ENCODE measurements at places on chromosomes 7 and 10.

DNA sequence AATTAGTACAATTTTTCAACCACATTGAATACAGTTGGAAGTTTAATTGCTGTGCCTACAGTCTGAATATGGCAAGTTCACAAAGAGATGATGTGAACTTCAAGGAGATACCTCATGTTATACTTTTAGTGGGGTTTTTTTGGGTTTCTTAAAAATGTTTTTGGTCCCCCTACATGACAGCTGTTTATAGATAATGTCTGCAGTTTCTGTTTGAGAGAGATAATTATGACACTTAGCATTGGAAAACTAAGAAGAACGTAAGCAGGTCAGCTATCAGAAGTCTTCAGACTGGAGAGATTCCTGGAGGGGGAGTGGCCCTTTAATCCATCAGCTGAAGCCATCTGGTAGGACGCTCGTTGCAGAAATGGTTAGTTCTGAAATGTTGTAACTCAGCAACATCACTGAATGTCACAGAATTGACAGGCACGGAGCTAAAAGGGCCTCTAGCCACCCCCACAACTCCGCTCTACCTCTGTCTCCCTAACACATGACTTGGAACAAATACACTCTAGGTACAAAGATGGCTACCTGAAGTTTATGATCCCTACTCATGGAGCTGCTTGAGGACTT is 29.0 kb downstream of the TIMM23 start:
- DNase-seq: peak; percentile 41

GRCh38 chr7:81811956-81812865 is 42.4 kb upstream of the HGF start:
- DNase-seq: no peak

DNA sequence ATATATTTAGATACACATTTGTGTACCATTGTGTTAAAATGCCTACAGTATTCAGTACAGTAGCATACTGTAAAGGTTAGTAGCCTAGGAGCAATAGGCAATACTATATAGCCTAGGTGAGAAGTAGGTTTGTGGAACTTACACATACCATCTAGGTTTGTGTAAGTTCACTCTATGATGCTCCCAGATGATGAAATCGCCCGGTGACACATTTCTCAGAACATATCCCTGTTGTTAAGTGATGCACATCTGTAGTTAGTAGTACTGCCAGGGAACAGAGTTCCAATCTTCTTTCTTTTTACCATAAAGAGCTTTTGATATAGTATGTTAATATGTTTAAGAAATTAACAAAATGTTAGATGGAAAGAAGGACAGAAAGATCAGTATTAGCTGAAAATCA is 138.2 kb downstream of the SNX13 start:
- no peak for DNase-seq

DNA sequence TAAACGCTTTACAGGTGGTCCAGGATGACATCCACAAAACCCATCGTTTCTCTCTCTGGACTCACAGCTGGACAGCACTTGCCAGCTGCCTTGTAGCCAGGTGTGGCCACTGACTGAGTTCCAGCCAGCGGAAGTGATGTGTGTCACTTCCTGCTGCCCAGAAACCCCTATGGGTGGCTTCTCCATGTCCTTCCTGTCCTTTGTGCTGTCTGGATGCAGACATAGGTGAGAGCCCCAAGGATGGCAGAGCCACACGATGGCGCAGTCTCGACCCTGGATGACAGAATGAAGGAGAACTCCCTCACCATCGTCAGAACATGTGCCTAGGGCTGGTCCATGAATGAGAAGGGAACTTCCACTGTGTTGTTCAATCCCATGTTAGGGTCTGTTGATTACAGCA is 22.1 kb downstream of the NMT2 start:
- DNase-seq: no peak

GRCh38 chr10:119131512-119132240 is 27.8 kb downstream of the DENND10 start:
- DNase-seq: no peak

DNA sequence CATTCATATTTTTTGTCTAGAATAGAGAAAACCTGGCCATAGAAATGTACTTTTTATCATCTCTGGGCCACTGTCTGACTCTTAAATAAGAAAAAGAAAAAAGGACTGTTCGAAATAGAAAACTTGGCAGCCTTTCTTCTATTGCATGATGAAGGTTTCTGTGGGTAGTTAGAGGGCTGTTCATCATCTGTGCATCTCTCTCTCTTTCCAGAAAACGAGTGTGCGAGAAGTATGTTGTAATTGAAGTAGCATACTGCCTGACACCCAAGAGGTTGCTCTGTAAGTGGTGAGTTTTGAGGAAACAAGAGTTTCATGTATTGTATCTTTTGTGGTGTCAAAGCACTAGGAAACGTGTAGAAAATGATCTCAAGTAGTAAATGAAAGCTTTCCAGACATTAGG is 343.2 kb upstream of the TMEM229A start:
- no peak for DNase-seq

GRCh38 chr10:124686707-124687376 is 57.3 kb downstream of the FAM53B start:
- no peak for DNase-seq

DNA sequence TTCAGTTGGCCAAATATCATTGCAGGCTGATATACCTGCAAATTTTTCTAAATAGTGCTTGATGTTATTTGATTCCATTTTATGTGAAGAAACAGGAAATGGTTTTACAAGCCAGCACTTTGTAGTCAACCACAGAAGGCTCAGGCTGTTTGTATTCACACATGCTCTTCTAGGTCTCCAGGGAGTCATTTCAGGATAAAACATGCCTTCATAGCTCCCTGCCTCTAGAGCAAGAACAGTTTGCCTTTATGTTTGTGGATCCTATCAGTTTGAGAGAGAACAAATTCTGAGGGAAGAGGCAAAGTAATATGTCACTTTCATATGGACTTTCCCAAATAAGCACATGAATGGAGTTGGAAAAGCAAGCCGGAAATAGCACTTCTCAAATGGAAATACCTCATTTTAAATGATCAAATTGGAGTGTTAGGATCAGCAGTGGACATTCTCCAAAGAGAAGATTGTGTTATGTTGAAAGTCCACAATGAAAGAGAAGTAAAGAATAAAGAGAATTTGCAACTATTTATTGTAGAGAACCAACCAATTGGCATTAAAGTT is 277.6 kb downstream of the KCND2 start:
- no peak for DNase-seq

GRCh38 chr7:73770860-73771670 is 995 bp upstream of the CLDN3 start:
- no peak for DNase-seq

- DNase-seq: no peak
Observed at GRCh38 chr7:17041324-17041723, 159.5 kb upstream of the AGR3 start.

DNA sequence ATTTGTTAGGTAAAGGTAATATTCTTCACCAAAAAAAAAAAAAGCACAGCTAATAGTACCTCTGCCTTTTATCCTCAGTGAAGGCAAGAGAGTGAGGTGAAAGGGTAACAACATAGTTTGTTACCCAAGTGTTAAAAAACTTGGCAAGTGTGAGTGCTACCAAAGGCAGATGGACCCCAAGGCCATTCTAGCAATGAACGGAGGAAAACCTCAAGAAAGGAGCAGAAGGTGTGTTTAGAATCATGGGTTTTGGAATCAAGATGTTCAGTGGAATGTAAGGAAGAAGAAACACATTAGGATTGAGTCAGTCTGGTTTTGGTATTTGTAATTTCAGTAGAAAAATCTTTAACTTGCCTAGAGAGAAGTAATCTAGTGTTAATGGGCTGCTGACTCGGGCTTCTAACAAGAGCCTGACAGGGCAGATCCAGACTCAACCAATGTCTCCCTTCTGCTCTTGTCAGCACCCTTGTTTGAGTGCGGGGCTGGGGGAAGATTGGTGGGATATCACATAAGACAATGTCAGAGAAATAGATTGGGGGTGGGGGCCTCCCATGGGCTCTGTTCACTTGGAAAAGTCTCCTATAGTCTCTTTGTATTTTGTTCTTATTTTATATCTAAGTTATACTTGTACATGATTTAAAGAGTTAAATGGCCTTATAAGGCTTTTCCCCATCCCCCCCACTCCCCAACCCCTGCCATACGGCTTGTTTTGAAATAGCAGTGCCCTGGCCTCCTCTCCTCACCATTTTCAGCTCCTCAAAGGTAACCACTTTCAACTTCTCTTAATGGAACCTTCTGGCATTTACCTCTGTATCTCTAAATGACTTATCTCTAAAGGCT is 44.4 kb downstream of the SCD start:
- no peak for DNase-seq

DNA sequence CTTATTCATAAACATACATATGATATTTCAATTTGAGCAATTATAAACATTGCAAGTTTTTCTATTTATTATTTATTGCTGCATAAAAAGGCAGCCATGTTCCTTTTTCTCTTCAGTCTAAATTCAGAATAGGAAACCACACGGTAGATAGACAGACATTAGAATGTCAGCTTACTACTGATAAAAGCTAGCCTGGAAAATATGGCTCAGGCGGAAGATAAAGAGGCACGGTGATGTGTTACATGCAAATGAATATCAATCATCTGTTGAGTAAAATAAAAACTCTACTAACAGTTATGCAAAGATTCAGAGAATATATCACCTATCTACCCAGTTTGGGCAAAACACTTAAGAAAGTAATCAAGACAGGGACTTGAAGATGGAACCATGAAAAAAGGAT is 73.5 kb upstream of the PDSS1 start:
- DNase-seq: no peak

GRCh38 chr7:45035893-45036292 is 35.9 kb downstream of the CCM2 start:
- no peak for DNase-seq

GRCh38 chr7:130417213-130417612 is 23.6 kb downstream of the CEP41 start:
- no peak for DNase-seq

DNA sequence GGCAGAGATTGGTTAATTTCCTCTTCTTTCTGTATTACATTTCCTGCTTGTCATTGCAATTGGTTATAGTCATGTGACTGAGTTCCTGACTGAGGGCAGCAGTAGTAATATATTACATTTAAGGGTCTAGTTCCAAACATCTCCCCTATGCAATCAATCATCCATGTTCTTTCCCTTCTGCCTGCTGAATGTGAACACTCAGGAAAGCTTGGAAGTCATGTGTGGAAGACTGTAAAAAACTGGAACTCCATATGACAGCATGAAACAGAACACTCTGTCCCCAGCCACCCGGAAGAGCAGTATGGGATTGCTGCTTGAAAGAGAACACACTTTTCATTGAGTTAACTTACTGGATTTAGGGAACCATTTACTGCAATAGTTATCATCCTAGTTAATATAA is 459.7 kb upstream of the SEMA3A start:
- DNase-seq: no peak

GRCh38 chr7:121410829-121411596 is 14.9 kb upstream of the FAM3C start:
- DNase-seq: no peak

DNA sequence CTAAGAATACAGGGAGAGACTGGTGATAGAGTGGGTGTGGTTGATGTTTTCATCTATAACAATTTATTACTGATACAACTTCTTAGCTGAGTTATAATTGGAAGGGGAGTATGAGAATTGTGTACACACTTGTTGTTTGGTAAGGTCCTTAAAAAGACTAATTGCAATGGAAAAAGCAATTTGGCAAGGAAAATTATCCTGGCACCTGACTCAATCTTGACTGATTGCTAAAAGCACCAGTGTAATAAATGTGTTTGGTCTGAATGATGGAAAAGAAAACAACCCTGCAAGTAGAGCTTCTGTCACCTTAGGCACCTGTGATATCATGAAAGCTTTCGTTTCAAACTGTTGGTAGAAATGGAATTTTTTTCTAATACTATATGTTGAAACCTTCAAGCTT is 6.7 kb upstream of the GSDME start:
- no peak for DNase-seq

DNA sequence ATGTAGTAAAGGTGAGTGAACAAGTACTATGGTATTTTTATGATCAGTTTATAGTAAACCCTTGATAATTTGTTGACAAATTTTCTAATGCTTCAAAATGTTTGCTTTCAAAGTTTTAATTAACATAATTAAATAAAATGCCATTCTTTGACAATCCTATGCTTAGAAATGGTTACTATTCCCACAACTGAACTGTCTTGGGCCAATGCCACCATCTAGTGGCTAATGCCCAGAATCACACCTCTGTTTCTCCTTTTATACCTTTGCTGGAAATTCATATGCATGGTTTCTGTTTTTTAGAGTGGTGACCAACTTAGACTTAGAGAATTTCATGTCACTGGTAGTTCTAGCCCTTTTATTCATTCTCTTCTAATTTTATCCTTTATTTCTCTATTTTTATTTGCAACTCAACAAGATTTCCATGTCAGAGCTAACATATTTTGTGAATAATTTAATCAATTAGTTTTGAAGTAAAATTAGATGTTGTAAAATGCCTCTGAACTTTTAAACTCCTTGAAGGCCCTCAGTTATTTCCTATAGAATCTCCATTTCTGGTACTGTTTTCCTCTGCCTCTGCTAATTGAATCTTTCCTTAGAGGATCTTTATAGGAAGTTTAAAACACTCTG is 31.1 kb downstream of the PCGF5 start:
- peak; percentile 25 for DNase-seq

DNA sequence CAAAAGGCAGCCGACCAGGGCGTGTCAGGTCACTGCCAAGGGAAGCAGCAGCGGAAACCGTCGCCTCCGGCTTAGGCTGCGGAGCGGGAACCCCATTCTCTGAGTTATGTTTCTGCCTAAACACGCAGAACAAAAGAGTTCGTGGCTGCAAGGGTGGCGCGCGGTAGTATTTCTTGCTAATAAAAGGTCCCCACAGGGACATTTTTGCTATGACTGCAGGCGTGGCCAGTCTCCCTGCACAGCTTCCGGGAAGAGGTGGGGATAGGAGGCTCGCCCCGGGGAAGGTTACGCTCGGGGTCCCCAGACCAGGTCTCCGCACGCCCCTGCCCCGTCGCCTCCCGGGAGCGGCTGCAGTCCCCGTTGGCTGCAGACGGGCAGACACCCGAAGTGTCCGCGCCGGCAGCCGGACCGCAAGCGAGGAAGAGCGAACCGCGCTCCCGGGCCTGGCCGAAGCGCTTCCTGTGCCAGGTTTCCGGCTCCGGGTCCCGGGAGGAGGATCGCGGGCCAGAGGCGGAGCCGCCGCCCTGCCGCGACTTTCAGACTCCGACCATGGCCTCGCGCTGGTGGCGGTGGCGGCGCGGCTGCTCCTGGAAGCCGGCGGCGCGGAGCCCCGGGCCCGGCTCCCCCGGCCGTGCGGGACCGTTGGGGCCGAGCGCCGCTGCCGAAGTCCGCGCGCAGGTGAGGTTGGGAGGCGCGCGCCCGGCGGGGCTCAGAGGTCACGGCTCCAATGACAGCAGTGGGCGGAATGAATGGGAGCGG is at the start of gene PDSS1:
TSS of gene PDSS1 (plus strand) at position 539 of the 759 bp plus-strand sequence. CDS start at position 550, 11 bp downstream.
- DNase-seq: peak; percentile 90

DNA sequence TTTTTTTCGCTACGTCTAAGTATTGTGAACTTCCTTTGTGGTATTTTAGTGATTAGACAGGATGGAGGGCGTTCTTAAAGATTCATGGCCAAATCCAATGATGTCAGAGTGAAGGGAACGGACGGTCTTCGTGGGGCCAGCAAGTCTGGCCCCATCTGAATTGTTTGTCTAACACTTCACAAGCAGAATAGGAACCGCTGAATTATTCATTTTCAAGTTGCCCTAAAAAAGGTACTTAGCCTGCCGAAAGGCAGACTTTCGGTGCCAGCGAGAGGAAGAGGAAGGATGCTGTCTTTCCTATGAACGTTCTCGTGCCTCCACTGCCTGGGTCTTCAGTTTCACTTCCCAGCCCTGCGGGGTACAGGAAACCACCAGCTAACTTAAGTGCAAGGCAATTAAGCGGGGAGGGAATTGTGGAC is 145.7 kb upstream of the SH2B2 start:
- DNase-seq: no peak
